ENCODE measurements at places on chromosomes 4 and X.

DNA sequence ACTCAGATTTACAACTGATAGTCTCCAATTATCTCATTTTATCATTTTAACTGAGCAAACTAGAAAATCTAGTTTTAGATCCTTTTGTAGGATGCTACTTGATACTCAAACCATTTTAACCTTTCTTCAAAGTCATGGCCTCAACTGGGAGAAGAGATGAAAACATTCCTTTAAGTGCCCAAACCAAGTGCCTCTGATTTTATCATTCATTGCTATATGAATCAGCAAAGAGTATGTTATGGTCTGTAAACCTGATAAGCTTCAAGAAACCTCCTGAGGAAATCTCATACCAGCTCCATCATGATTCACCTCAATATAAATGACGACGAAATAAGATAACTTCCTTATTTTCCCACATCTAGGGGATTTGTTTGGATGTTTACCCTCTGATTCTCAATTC, 119.9 kb downstream of the FAM13A start:
- no peak for DNase-seq

- DNase-seq, result no peak
These were observed 11.2 kb downstream of the USP9X start for GRCh38 chrX:41096339-41096955.

DNA sequence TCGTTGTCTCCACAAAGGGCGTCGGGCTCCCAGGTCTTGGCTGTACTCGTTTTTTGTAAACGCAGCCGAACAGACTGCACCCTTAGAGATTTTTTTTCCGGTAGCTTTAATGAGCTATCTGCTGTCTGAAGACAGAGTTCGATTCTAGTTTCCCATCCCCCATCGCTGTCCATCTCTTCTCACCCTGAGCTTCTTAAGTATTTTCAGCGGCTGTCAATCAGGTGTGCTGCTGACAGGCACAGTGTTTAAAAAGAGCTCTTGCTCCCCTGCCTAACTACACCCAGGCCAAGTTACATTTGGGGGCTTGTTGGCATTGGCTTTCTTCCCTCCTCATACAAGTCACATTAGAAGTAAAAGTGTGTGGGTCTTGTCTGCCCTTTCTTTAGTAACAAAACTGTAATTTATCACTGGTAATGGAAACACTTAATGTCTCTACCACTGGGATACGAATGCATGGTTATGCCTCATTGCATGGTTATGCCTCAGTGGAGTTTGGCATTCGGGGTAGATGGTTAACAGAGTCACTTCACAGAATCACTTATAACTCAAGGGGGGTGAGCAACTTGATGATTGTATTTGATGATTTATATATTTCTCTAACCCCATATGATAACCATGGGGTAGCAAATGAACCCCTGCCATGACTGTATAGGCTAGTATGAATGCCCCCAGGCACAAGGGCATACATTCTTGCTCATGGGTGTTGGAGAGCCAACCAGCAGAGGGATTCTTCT, 1.4 kb upstream of the ARHGAP6 start:
- DNase-seq, result no peak

- DNase-seq, result no peak
These were observed 160.4 kb downstream of the GATB start for GRCh38 chr4:151600432-151600831.

DNA sequence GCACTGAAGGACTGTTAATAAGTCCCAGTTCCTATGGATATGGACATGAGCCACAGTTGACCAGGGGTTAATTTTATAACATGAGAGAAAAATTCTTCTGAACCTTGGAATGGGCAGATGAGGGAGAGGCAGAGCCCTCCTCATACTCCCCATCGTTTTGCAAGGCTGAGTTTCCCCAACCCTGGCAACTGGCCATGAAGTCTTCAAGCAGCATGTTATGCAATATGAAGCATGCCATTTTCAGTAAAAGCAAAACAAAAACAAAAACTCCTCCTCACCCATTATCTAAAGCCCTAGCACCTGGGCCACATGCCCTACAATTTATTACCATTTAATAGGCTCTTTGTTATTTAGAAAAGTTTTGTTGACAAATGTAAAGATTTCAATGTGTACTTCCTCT, 64.5 kb downstream of the GPC4 start:
- DNase-seq, result no peak

GRCh38 chr4:89878611-89879010, 16.0 kb upstream of the MMRN1 start:
- no peak for DNase-seq

DNA sequence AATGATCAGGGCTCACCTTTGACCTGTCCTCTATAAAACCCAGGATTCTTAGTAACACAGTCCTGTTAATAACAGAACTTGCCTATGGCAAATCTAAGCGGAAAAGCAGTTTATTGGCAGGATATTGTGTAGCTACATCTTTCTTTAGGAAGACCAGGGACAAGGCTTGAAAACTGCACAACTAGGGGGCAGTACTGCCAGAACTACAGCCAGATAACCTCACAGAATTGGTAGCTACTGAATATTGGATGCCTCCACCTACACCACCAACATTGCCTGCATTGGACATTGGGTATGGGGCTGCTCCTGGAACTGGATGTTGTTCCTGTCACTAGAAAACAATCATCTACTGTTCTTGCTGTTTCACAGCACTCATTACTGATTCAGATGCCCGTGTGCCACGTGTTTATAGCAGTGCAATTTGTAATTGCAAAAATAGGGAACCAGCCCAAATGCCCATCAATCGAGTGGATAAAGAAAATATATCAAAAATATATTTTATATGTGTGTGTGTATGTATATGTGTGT, 47.4 kb downstream of the REPS2 start:
- no peak for DNase-seq

DNA sequence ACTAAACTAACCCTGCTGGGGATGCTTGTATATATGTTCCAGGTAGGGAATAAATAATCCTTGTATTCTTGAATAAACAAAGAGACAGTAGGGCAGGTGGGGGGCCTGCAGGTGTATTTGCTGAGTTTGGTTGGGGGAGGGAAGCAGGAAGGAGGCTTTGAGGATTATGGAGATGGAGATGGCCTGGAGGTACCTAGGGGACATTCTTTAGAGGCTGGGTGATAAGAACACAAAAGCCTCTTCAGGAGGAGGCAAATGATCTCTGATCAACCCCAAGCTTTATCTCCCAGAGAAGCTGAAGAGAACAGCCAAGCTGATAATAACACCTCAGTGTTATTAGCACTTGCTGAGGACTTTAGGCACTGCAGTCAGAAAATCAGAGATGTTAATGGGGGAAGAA, 187.7 kb downstream of the MGST2 start:
- no peak for DNase-seq

- no peak for DNase-seq
These were observed 31.6 kb upstream of the MRFAP1 start for GRCh38 chr4:6608758-6609414.

DNA sequence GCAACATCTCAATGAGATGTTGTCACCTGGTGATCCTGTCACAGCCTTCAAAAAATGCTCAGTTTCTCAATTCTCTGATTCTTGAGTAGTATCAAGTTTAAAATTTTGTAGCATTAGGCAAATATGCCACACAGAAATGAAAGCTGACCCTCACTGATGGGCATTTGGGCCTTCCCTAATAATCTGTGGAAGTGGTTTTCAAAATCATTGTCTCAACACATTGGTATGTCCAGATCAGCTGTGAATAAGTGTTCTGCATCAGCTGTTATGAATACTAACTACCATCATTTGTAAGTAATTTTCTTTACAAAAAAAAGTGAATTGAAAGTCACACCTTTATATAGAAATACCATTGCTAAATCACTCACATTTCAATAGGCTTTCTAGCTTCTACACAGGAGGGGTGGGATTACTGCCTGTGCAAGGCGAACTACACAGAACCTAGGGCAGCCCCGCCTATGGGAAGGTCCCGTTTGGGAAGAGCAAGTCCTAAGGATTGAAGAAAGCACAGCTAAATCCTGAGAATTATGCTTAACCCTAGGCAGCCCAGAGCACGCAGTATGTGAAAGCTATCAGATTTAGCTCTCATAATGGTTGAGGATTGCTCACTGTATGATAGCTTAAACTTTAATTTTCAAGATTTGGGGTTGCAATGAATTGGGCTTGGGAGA, 73.4 kb downstream of the GPC3 start:
- no peak for DNase-seq

DNA sequence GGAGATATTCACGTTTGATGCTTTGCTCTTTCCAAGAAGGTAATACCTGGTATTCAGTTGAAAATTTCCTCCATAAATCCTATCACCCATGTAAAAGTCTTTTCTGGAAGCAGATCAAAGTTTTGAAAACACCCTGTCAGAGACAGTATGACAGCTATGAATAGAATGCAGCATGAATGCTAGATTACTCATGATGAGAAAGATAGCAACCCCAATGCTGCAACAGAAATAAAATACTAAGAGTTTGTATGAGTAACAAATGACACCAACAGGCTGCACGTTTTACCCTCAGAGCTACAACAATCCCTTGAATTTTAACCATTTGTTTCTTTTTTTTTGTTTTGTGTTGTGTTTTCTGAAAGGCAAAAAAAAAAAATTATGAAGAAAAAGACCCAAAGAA, 108.6 kb downstream of the ARHGAP6 start:
- no peak for DNase-seq

DNA sequence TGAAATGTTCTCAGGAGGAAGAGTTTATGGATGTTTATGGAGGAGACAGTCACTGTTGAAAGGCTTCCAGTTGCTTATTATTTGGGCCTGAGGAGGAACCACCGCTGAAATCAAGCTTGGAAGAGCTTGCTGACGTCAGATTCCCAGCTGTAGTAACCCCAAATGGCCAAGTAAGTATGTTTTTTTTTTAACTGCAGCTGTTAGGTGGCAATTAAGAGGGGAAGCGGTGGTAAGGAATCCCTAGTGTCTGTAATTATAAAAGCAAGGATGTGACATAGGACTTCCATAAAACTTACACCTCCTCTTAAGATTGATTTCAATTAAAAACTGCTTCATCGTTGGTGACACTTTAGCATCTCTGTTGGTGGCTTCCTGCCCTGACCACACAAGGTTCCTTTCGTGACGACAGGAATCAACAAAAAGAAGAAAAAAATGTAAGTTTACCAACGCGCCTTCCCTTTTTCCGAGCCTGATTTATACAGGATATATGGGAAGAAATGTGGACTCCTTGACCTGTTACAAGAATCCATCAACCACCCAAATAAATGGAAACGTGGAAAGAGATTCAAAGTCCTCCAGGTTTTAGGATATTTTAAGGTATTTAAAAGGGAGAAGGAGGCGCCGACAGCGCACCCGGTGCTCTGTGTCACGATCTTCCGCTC, 884 bp downstream of the RELL1 start:
- DNase-seq, result no peak

DNA sequence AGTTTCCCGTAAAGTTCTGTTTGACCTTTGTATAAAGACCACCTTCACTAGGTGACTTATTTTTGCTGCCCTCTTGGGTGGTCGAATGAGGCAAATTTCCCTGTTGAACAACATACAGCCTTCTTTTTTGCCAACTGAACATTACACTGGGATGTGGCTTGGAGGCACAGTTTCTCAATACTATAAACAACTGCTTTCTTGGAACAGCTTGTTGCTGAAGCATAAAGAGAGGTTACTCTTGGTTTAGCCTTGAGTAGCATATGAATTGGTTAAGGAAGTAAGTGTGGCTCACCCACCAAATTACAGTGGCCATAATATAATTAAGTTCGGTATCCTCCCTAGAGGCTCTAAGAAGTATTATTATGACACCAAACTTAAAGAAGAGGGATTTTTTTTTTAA, 40.0 kb downstream of the HHIP start:
- DNase-seq, result no peak

GRCh38 chr4:113749178-113749577, 12.4 kb downstream of the CAMK2D start:
- DNase-seq, result no peak

- no peak for DNase-seq
These were observed 17.5 kb upstream of the ZNF41 start for GRCh38 chrX:47500554-47500953.

GRCh38 chr4:76011700-76012387, 4.5 kb upstream of the CXCL9 start:
- no peak for DNase-seq

DNA sequence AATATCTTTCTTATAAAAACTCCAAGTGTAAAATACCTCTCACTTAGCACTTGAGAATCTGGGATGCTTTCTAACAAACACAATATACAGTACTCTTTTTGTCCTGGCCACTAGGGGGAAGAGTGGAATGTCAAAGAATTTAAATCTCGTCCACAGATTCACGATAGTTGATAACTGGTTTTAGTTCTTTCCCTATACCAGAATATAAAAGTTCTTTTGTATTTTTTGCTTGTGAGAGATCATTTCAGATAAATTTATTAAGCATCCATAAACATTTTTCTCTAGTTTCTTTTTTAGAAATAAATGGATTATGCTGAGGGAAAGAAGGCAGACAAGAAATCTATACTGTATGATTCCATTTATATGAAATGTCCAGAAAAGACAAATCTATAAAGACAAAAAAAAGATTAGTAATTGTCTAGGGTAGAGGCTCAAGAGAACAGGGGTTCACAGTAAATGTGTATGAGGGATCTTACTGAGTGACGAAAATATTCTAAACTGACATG, 50.4 kb downstream of the MGARP start:
- no peak for DNase-seq

DNA sequence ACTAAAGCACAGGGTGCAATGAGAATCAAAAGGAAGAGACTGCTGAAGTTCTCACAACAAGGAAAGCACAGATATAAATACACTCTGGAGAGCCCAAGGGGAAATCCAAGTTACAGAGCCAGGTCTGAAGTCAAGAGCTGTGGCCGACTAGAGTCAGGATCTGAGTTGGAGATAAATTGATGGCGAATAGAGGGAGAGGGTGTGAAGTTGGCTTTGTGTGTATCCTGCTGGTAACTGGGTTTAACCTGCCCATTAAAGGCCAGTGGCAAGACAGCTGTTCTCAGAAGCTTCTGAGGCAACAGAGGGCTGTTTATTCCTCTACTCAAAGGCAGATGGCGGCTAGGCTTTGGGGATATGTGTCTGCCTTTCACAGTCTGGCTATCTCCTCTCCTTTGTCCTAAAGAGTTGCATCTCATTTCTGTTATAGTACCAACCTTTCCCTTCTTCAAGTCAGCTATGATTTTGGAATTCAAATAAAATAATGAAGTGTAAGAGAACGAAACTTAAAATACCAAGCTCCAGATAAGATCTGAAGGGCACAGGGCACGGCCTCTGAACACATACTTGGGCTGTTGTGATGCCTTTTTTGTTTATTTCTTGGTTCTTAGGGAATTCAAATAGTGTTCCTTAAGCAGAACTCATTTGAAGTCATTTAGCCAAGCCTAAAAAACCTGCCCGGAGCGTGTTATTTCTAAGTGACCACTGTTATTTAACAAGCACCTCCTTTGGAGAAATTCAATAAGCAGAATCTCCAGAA, 142.1 kb downstream of the APBB2 start:
- no peak for DNase-seq

GRCh38 chr4:163732473-163732872, 238.0 kb downstream of the TMA16 start:
- no peak for DNase-seq

GRCh38 chr4:48667148-48667547, 112.9 kb downstream of the FRYL start:
- DNase-seq, result no peak

GRCh38 chr4:75338352-75338880, 175.8 kb downstream of the RCHY1 start:
- DNase-seq, result no peak

- no peak for DNase-seq
These were observed 71.7 kb downstream of the FBXW7 start for GRCh38 chr4:152464030-152464823.
